ENCODE measurements at places on chromosomes 13 and 19.

- DNase-seq, result no peak
Observed at GRCh38 chr19:50890422-50891252, 17.4 kb downstream of the KLK2 start.

GRCh38 chr19:18698321-18699167 is 15.1 kb downstream of the CRTC1 start:
- DNase-seq, result no peak

GRCh38 chr19:18456974-18457373 is 19.0 kb upstream of the ISYNA1 start:
- DNase-seq, result no peak

- no peak for DNase-seq
Observed at GRCh38 chr19:2652504-2653099, 49.9 kb downstream of the GNG7 start.

DNA sequence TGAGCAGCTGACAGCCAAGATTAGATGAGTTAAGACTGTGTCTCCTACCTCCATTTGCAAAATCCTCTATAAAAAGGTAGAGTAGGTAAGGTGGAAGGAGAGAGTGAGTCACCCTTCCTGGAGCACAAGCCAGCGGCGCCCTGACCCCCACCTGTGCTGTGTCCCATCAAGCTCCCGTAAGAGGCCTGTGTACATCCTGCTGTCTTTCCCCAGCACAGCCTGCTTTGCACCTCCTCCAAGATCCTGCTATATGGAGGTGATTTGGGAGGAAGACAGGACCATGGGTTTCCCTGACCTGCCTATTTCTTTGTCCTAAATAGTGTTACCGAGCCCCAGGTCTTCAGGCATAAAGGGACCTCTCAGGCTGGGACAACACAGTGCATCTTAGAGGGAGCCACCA is 62.3 kb upstream of the UQCRFS1 start:
- DNase-seq, result no peak
